ENCODE measurements at places on chromosomes 11 and 22.

DNA sequence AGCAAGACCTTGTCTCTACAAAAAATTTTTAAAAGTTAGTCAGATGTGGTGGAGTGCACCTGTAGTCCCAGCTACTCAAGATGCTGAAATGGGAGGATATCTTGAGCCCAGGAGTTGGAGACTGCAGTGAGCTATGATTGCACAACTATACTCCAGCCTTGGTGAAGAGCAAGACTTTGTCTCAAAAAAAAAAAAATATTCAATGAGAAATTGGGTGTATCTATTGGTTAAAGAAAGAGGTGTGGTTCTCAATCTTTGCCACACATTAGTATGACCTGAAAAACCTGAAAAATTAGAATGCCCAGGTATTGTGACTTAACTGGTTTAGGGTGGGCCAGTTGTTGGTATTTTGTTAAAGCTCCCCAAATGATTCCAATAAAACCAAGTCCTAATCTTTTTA lies 32.4 kb downstream of the MTNR1B start:
- DNase-seq = no peak

DNA sequence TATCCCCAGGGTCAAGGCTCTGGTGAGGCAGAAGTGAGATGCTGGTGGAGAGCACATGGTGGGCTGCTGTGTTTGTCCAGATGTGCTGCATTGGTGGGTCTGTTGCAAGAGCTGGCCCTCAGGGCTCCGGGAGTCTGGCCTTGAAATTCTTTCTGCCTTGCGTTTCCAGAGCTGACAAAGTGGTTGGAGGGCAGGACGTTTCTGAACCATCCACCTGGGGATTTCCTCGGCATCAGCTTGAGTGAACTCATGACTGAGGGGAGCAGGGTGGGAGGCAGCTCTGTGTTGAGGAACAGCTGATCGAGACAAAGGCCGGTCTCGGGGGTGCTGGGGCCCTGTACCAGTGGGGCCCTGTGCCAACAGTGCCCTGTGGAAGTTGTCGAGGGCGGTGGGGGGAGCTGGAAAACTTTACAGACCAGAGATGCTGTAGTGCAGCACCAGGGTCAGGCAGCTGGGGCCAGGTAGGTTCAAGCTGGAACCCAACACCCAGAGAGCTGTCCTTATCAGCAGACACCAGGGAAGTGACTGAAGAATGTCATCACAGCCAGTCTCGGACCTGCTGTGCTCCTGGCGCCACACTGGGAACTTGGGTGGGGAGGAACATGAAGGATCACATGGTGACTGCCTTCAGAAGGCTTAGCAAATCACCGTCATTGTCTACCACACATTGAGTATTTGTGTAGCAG lies 4.9 kb downstream of the TSKU start:
- DNase-seq = peak; percentile 66

DNA sequence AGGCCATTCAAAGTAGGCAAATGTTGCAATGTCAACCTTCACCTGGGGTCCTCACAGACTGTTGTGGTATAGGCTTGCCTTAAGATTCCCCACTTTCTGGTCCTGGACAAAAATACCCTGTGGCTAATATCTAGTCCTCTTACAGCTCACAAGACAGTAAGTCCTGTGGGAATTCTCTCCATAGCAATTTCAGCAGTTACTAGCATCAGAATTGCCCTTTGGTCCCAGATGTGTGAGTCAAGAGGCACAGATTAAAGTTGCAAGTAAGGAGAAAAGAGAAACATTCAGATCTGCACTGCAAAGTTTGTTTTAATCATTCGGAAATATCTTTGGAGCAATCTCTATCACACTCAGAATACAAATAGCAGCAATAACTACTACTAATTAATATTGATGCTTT lies 420.2 kb downstream of the NTM start:
- no peak for DNase-seq

DNA sequence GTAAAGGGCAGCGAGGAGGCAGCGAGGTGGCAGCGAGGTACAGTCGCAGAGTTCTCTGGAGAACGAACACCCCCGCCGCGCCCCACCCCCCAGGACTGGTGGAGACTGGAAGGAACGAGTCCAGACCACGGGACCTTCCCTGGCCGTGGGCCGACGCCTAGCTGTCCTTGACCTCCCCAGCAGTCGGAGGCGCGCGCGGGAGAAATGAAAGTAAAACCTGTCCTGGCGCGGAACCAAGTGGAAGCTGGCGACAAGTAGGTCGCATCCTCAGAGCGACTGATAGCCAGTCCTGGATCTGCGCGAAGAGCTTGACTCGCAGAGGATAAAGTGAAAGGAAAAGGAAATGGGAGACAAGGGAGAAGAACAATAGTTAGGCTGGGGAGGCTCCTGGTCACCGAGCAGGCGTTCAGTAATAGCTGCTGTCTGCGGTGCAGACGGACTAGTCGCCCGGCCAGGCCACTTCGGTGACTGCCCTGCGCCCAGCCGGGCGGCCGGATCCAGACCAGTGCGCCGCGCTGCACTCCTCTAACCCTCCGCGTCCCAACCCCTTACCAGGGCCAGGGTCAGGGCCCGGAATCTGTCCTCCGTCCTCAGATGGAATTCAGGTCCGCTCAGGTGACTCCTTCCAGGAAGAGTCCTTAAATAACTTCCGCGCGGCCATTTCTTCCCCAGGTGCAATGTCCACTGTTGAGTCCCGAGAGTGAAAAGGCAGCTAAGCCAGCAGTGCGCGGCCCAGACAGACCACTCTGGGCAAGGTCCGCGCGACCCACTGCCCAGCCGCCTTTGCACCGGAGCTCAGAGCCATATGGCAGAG lies 1.9 kb upstream of the ADM start:
- peak; percentile 67 for DNase-seq

GRCh38 chr11:75532200-75533048 lies 6.7 kb upstream of the GDPD5 start:
- DNase-seq = peak; percentile 77

DNA sequence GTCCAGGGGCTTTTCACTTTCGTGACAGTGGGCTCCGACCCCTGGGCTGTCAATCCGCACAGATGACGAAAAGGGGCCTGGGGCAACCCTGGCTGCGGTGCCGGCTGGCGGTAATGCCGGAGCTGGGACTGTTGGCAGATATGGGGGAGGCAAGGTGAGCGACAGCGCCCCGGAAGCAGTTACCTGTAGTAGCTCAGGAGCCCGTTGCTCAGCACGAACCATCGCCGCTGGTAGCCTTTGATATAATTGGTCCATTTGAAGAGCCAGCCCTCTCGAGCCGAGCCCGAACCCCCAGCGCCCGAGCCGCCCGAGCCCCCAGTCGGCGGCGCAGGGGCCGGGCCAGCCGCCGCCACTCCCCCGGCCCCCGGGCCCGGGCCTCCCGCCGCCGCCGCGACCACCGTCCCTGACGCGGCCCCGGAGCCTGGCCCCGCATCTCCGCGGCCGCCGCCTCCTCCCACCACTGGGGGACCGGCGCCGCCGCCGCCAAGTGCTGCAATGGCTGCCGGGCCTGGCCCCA lies 396 bp downstream of the OSBP start:
- no peak for DNase-seq

DNA sequence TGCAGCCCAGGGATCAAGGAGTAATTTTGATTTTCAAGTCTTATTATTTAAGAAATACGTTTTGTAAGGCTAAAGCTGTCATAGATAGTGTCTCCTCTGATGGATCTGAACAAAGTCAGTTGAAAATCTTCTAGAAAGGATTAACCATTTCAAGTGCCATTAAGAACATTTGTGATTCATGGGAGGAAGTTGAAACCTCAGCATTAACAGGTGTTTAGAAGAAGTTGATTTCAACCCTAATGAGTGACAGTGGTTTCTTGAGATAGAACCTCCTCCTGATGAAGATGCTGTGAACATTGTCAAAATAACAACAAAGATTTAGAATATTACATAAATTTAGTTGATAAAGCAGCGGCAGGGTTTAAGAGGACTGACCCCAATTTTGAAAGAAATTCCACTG lies 61.7 kb downstream of the PRR5L start:
- DNase-seq = no peak

GRCh38 chr11:16883174-16883573 lies 131.0 kb downstream of the PLEKHA7 start:
- no peak for DNase-seq

GRCh38 chr11:134656861-134657540 lies 245.0 kb upstream of the B3GAT1 start:
- DNase-seq = no peak

- DNase-seq = no peak
Measured at GRCh38 chr22:50015451-50016307, 3.1 kb upstream of the IL17REL start.

DNA sequence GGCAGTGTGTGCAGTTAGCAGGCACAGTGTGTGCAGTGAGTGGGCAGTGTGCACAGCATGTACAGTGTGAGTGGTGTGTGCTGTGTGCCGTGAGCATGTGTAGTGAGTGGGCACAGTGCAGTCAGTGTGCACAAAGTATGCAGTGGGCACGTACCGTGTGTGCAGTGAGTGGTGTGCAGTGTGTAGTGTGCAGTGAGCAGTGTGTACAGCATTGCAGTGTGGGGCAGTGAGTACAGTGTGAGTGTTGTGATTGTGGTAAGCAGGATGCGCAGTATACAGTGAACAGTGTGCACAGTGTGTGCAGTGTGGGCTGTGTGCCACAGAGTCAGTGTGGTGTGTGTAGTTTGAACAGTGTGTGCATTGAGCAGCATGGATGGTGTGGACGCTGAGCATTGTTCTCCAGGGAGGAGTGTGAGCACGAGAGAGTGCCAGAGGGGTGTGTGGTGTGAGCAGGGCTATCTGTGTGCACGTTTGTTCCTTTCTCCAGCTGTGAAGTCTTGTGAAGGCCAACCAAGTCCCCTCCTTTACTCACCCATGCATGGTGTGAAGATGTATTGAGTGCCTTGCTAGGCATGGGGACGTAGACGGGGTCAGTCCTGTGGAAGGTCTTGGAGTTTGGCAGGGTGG lies 3.0 kb downstream of the SHANK3 start:
- no peak for DNase-seq

GRCh38 chr11:119472186-119472855 lies 49.3 kb upstream of the THY1 start:
- DNase-seq = no peak

DNA sequence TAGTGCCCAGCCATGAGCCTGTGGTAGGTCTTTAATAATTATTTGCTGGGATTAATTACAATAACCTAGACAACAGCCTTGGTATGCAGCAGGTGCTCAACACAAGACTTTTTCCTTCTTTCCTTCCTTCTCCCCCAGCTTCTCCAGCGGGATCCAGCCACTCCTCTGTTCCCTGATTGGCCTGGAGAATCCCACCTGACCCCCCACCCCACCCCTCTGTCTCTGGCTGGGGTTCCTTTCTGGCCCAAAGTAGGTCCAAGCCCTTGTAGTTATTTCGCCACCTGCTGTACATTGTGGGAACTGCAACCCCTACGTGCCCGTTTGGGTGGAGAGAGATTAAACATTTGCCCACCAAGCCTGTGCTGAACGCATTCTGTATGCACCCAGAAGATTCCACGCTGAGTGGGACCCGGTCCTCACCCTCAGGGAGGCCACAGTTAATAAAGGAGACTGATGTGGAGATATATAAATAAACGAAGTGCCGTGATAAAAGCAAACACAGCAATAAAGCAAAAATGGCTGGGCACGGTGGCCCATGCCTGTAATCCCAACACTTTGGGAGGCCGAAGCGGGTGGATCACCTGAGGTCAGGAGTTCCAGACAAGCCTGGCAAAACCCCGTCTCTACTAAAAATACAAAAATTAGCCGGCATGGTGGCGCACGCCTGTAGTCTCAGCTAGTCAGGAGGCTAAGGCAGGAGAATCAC lies 32.1 kb upstream of the DGKZ start:
- peak; percentile 93 for DNase-seq

GRCh38 chr11:108199446-108200321 lies 22.8 kb downstream of the NPAT start:
- DNase-seq = peak; percentile 38
